ENCODE measurements at places on chromosomes 2 and 18.

DNA sequence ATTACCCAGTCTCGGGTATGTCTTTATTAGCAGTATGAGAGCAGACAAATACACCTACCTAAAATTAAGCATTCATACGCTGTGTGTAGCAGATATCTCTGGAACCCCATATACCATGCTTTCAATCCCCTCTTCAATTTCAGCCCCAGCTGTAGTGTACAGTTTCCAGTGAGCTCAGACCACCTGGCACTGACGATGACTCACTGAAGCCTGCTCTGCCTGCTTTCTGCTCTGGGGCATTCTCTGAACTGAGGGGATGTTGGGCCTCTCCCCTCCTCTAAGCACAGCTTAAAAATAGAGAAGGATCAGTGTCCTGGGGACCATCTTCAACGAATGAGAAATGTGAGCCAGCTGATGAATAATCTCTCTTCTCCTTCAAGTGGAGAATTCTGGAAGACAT lies 8.7 kb upstream of the CCL20 start:
- no peak for DNase-seq

- no peak for DNase-seq
These were observed 2.0 kb upstream of the TYMS start for GRCh38 chr18:655445-655844.

GRCh38 chr2:79105259-79105658 lies 15.0 kb upstream of the REG1A start:
- DNase-seq: no peak

DNA sequence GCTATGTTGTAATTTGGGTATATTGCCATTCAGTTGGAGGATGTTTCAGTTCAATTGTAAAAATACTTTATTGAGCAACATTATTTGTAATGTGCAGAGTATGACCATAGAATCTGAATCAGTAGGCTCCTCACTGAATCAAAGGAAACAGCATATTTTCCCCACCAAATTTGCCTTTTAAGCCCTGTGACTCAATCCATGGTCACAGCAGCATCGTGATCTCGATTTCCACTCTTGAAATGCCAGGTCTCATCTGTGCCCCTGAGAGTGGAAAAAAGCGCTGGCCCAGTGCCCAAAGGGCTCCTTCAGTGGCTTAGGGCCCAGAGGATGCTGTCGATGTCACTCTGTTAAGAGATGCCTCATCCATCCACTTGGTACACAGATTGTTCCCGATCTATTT lies 57.5 kb downstream of the FHOD3 start:
- DNase-seq: no peak

GRCh38 chr2:129805899-129806298 lies 173.6 kb upstream of the RAB6C start:
- no peak for DNase-seq

GRCh38 chr18:44731530-44732237 lies 51.0 kb downstream of the SETBP1 start:
- no peak for DNase-seq

DNA sequence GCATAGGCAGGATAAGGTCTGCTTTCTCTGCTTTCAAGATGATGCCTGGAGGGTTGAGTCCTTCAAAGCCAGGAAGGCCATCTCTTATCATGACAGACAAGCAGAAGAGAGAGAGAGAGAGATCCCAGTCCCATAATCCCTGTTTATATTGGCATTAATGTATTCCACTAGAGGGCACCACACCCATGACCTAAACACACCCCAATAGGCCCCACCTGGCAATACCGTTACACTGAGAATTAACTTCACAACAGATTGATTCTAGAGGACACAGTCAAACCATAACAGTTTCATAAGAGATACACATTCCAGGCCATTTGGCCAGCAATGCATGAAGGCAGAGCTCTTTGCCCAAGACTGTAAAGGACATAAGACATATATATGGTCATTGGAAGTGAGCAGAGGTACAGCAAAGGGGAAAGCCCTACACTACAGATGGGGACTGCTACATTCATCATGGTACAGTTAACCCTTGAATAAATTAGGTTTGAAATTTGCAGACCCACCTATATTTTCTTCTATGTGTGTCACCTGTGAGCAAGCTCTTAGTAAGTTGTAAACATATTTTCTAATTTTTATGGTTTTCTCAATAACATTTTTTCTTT lies 1516.1 kb downstream of the RPIA start:
- DNase-seq: no peak

DNA sequence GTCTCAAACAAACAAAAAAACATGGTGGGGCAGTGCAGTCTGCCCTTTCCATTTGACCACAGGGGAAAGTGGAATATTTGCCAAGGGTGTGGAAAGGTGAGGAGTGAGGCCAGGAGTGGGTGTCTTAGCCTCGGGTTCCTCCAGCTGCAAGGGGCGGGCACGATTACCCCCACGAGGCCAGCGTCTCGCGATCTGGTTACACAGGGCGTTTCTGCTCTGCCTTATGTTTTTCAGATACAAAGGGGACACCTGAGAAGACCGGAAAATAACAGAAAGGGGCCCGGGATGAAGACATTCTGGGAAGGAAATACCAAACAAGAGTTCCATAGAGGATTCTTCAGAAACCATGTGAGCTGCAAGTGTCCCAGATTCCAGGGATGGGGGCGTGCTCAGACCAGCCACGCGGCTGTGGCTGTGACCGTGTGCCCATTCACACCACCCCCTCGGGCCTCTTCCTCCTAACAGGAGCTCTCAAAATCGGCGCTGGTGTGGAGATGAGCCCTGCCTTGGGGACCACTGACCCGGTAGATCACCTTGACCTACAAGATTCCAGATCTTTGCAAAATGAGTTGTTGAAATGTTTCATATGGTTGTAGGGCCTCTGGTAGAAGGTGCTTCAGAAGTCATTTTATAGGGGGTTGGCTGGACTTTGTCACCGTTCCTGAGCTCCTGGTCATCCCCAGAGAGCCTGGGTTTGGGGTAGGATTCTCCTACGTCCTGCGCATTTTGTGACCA lies 34.2 kb downstream of the FAM178B start:
- DNase-seq: no peak
